H7 (cell line): ENCODE measurements at places on chromosomes 5 and 9. TPM values are rescaled to one million over a fixed set of nuclear protein-coding genes. Genes with fewer than 3 reads are reported as not detected.

DNA sequence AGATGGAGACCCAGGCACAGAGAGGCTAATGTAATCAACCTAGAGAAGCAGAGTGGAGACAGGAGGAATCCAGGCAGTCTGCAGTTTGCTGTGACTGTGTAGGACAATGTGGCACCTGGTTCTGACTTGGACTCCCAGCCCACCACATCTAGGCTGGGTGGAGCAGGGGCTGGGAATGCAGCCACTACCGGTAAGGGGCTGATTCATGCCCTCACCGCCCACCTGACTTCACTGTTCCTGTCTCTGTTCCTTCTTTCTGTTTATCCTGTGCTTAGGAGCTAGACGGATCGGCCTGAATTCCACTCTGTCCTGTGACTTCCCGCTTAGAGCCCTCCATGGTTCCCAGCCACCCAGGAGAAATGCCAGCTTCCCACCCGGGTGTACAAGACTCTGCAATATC, 2.6 kb downstream of the PDLIM4 start:
- DNase-seq: peak; percentile 16

DNA sequence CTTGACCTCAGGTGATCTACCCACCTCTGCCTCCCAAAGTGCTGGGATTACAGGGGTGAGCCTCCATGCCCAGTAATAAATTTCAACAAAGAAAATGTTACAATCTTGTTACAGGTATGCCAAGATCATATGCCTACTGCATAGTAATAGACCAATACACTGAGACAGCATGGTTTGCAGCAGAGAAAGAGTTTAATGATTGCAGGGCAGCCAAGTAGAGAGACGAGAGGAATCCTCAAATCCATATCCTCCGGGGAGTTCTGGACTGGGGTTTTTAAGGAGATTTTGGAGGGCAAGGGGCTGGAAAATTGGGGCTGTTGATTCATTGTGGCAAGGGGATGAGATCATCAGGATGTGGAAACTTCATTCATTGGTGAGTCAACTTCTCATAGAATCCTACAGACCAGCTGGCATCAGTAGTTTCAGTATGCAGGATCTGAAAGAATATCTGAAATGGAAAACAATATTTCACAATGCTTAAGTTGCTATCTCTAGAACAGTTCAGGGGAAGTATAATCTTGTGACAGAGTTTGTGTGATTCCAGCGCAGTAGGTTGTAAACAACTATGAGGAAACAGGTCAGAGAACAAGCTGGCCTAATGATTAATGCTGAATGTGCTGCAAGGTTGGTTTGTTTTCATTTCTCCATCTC, 14.8 kb upstream of the TUT7 start:
- no peak for DNase-seq

GRCh38 chr5:177447611-177448243, 1.1 kb downstream of the PRR7 start:
- DNase-seq: peak; percentile 89

GRCh38 chr5:81371354-81371876, 22.5 kb downstream of the ACOT12 start:
- DNase-seq: no peak

GRCh38 chr5:92372766-92373165, 989.6 kb upstream of the ARRDC3 start:
- no peak for DNase-seq

DNA sequence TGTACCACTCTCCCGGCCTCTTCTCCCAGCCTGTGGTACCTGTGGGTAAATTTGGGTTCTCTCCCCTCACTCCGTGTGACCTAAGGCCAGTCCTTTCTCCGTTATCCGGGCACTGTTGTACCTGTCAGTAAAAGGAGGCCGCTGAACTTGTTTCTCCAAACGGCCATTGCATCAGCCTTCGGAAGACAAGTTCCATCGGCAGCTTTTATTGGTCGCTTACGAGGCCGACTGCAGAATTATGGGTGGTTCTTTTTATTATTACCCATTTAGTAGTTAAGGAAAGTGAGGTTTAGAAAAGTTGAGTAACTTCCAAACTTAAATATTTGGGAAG, 558 bp downstream of the GRPEL2 start:
- DNase-seq: peak; percentile 65

- no peak for DNase-seq
Observed at GRCh38 chr5:22719842-22720241, 133.3 kb downstream of the CDH12 start.

The PCDHGA7 gene
- total RNA-seq: not detected in 2 replicates

GRCh38 chr9:104879555-104880309, 48.2 kb downstream of the ABCA1 start:
- DNase-seq: no peak

DNA sequence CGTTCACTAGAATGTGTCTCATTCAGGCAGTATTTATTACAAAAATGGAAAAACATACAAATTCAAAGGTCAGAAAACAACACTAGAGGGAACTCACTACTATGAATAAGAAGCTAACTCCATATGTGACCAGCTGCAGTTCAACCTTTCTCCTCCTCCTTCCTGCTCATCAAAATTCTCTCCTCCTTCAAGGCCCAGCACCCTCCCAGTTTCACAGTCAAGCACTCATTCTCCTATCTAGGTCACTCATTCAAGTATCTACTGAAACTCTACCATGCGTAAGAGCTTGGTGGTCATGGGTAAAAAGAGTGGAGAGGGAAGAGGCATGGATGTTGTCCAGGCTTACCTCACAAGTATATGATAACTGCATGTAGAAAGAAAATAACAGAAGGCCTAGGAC, 27.7 kb downstream of the ECPAS start:
- DNase-seq: no peak

The FOXB2 gene
- total RNA-seq: 0.90 TPM in 1 of 2 replicates, not detected in the other
